Coronary artery (tissue), 2 donors: ENCODE measurements at places on chromosomes 4 and X.

- DNase-seq, result no peak
Measured at GRCh38 chr4:177681902-177682301, 239.7 kb upstream of the AGA start.

- DNase-seq, result no peak
Measured at GRCh38 chr4:99414401-99414800, 20.7 kb downstream of the ADH7 start.

DNA sequence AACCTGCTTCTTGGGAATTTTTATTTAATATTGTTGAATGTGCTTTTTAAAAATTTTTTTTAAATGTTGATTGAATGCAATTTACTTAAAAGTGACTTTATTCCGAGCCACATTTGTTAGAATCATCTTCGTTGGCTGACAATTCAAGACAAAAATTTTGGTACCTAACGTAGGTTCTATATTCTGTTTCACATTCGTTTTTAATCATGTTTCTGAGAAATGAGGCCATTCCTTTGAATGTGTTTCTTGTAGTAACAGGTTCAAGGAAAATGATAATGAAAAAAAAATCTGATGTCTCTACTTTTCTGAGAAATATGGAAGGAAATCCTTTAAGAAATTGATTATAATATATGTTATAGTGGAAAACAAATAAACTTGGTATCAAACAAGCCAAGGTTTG lies 92.3 kb upstream of the DCLK2 start:
- DNase-seq, result no peak

GRCh38 chrX:129686422-129686948 lies 31.7 kb upstream of the APLN start:
- peak; percentile 68 for DNase-seq

- no peak for DNase-seq
Measured at GRCh38 chr4:105991726-105992125, 96.5 kb downstream of the NPNT start.

DNA sequence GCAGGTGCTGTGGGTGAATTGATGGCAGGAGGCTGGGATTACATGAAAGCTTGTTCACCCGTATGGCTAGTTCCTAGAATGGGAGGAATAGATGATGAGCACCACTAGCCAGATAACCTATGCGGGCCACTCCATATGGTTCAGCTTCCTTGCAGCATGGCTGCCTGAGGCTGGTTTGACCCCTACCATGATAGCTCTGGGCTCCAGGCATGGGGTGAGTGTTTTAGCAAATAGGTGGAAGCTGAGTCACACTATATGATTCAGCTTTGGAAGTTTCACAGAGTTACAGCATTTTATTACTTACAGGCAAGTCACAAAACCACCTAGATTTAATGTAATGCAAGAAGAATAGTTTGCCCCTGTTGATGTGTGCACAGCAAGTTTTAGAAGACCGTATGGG lies 603.2 kb downstream of the STIM2 start:
- DNase-seq, result no peak

DNA sequence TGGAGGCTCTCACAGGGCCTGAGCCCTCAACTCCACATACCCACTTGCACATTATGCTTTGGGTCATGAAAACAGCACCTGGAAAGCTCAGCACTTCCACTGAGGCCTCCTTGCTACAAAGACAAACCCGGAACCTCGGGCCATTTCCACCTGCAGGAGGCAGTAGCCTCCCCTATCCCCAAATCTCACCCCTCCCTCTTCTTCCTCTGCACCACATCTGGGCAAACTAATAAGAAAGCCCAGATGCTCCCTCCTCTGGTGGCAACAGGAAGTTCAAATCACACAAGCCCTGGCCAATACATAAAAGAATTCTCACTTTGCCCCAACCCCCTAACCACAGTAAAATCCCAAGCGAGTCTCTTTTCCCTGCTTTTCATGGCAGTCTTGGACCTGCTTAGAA lies 136.4 kb downstream of the MAPK10 start:
- no peak for DNase-seq

GRCh38 chr4:2411786-2412510 lies 6.5 kb downstream of the ZFYVE28 start:
- no peak for DNase-seq

DNA sequence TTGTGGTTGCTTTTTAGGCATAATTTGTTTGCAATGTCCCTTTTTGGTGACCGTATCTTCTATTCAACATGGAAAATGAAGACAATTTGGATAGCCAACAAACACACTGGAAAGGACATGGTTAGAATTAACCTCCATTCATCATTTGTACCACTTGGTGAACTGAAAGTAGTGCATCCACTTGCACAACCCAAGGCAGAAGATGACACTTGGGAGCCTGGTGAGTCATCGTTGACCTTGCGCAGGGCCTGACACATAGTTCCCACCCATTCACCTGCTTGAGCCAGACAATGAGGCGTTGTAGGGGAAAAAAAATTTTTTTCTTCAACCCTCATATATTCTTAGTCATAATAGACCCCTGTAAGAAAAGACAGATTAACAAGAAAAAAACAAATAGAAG lies 32.4 kb downstream of the EGF start:
- DNase-seq, result no peak

GRCh38 chr4:102715057-102715456 lies 45.7 kb downstream of the MANBA start:
- no peak for DNase-seq

DNA sequence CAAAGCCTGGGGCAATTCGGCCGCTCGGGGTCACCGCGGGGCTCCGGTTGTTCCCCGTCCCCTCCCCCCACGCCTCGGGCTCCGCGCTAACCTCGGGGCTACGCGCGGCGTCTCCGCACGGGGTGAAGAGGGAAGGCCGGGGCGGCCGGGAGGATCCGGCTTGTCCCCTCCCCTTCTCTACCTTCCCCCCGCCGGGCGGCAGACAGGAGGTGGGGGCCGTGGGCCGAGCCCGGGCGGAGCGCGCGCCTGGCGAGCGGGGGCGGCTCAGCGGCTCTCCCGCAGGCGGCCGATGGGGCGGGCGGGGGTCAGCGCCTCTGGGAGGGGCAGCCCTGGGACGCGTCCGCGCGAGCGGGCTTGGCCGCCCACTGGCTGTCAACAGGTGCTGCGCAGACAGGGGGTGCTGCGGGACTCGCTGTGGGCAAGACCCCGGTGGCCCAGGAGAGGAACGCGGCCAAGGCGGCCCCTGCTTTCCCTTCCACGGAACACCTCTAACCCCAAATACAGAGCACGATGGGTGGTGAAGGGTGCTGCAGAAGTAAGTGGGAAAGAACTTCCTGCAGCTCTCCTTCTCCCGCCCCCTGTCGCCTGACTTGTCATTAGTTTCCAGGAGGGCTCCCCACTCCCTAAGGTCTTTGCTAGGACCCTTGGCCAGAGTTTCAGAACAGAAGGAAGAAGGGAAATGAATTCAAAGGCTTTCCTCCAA lies at the start of gene PDGFC:
TSS of gene PDGFC (minus strand) at position 124 of the 703 bp plus-strand sequence. CDS start 896 bp downstream, outside the sequence.
- peak; percentile 90 for DNase-seq

GRCh38 chr4:11805842-11806241 lies 377.1 kb upstream of the HS3ST1 start:
- no peak for DNase-seq

GRCh38 chrX:40628506-40628905 lies 5.3 kb downstream of the MPC1L start:
- DNase-seq, result no peak

- DNase-seq, result no peak
Measured at GRCh38 chrX:40057405-40057804, 40.4 kb downstream of the BCOR start.

GRCh38 chrX:78769101-78769755 lies 21.7 kb downstream of the LPAR4 start:
- DNase-seq, result no peak

DNA sequence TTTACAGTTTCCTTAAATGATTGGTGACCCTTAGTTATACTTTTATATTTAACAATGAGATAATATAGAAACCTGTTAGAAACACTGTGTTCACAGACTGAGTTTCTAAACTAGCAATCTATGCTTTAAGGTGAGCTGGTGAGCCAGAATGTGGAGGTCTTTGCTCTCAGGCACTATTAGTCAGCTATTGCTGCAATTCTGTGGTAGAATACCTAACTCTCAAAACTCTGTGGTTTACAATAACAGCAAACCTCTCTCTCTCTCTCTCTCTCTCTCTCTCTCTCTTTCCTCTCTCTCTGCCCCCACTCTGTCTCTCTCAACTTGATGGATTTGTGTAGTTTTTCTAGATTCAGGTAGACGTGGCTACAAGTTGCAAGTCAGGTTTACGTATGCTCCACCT lies 17.6 kb upstream of the LCORL start:
- no peak for DNase-seq

DNA sequence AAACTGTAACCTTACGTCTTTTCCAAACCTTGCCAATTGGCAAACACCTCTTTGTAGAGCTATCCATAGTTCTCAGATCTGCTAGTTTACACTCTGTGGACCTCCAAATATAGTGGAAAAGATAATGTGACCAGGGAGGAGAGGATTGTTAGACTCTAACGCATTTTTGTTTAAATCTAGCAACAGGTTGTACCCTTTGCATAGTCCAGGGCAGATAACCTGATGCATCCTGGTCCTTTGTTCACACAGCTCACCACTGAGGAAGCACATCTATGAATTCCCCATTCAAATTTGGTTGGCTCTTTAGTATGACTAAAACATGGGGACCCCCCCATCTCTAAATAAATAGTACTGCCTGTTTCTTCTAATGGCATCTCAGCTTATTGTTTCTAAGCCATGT lies 55.9 kb downstream of the PAGE2 start:
- no peak for DNase-seq

DNA sequence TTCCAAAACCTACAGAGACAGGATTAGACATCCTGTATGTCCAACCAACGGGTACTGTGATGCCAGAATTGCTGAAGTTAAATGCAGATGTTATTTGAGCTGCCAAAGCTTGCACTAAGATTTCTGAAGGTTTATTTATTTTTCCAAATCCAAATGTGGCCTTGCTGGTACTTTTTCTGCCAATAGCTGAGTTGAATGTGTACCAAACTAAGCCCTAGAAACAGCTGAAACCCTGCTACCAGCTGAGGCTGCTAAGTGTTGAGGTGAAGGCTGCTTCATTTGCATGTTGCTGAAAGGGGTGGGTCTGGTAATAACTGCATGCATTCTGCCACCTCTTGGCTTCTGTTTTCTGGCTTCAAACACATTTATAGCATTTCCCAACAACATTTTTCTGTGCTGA lies 366.5 kb downstream of the FAT4 start:
- DNase-seq, result no peak

GRCh38 chrX:14232688-14233087 lies 203.0 kb upstream of the GEMIN8 start:
- DNase-seq, result no peak

DNA sequence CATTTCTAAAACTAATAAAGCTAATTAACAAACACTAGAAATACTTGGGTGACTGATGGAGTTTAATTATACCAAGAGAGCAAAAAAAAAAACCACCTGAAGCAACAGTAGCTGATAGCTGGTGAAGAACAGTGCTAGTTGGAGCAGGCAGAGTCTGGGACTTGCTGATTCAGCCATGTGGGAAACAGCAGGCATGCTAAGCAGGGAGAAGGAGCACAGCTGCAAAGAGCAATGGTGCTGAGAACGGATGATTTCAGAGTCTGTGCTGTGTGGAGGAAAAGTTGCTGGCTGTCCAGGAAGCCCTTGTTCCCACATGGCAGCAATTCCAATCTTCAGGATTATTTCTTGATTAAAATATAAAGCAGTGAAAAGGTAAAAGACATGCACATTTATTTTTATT lies 68.8 kb downstream of the NPY1R start:
- DNase-seq, result no peak

GRCh38 chr4:10168151-10168550 lies 51.6 kb upstream of the WDR1 start:
- no peak for DNase-seq

DNA sequence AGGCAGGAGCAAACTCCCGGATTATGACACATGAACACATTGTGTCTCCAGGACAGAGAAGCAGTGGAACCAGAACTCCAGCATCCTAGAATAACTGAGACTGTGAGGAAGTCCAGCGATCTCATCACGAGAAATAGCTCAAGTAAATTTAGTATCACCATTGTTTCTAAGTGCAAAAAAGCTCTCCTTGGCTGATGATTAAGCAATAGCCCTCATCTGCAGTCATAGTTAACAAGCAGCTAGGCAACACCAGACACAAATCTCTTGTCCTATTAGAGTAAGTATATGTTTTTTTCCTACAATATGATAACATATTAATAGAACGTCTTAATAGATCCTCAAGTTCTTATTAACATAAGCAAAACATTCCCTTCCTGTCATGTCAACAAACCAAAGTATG lies 2.4 kb upstream of the CFAP299 start:
- DNase-seq, result no peak

DNA sequence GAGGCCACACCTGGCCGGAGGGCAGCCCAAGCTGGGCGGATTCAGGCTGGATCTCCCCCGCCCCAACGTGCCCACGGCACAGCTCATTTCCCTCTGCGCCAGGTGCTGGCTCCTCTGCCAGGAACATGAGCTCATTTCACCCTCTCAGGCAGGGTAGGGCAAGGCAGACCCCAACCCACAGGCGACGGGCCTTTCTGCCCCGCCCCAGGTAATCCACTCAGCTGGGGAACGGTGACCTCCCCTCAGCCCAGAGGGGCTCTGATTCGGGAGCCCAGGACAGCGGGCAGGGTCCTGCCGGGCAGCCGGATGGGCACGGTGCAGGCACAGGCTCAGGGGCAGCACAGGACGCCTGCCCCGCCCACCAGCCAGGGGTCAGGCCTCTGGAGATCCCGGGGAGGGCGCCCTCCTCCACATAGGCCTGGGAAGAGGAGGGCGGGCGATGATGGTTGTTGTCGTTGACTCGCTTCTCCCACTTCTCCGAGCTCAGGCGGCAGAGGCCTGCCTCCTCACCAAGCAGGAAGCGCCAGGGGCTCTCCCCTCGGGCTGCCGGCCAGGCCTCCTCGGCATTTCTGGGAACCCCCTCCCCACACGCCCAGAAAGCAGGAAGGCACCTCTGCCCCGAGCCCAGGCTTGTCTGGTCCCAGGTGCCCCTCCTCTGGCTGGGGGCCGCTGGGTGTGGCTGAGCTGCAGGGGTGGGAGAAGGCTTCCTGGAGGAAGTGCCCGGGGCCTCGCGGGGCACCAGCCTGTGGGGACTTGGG lies 31.1 kb downstream of the TACC3 start:
- DNase-seq, result no peak

DNA sequence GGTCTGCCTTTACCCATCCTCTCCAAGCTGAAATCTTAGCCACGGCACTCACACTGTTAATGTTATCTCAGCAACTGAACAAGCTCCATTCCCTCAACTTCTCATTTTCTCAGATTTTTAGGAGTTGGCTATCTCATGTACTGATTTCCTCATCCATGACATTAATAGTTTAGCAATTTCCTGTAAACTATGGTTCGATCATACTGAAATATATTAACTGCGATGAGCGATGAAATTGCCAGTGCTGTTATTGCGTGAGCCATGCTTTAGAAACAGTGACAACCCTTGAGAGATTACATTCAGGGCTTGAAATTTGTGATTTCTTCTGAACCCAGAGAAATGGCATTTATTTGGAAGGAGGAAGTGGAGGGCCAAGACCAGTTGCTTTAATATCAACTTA lies 223.7 kb downstream of the GPAT3 start:
- no peak for DNase-seq
